Liver (tissue), 10 donors: ENCODE measurements at places on chromosomes 4 and X. TPM values are rescaled to one million over a fixed set of nuclear protein-coding genes. Genes with fewer than 3 reads are reported as not detected.

GRCh38 chr4:14165222-14165920, 537.8 kb upstream of the BOD1L1 start:
- DNase-seq = no peak

DNA sequence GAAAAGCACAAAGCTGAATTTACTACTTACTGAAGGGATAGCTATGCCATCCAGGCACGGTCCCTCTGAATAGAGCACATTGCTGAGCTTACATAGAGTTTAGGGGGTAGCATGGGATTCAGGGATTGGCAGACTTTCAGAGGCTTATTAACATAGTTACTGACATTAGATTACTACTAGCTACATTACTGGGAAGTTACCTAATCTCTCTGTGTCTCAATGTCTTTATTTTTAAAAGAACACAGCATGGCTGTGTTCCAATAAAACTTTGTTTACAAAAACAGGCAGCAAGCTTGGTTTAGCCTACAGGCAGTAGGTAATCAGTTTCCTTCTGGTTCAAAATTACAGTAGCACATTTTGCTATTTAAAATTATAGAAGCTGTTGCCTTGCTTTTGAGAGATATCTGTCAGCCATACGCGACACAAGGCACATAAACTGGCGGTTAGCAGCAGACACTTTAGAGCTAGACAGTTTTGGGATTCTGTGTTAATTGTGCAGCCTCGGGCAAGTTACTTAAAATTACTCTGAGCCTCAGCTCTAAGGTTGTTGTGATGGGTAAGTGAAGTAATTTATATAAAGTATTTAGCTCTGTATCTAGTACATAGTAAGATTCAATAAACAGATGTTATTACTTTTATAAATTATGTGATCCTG, 6.9 kb downstream of the KLHL8 start:
- no peak for DNase-seq

GRCh38 chr4:31234494-31234893, 514.3 kb downstream of the PCDH7 start:
- no peak for DNase-seq

- no peak for DNase-seq
These were observed 11.7 kb upstream of the FAT4 start for GRCh38 chr4:125303058-125303457.

DNA sequence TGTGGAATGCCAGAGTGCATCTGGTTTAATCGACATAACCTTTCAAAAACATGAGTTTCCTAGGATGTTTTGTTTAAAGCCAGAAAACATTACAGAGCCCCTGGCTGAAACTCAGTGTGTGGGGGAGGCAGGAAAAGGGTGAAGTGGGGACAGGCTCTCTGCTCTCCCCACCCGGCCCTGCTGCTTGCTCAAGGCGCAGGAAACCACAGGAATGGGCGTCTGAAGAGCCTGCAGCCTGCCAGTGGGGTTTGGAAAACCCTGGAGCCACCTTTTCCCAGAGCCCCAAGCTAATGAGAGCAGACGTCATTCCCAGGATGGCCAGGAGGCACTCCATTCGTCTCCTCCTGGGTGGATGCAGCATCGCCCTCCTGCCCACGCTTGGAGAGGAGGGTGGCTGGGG, 240.6 kb downstream of the AFAP1 start:
- no peak for DNase-seq

DNA sequence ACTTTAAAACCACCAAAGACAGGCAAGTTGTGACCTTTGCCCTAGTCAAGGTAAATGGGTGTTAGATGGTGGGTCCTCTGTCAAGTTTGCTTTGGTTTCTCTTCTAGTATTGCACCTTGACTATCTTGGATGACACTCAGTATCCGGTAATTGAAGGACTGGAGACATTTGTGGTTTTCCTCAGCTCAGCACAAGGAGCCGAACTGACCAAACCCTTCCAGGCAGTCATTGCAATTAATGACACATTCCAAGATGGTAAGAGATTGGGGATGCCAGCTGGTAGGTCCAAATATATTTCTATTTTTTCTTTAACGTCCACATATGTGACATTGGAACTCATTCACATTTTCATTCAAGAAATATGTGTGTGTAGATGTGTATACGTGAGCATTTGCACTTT, 69.3 kb upstream of the ANXA3 start:
- DNase-seq = no peak

- DNase-seq = no peak
These were observed 40.1 kb downstream of the SHOX start for GRCh38 chrX:670645-671044.

DNA sequence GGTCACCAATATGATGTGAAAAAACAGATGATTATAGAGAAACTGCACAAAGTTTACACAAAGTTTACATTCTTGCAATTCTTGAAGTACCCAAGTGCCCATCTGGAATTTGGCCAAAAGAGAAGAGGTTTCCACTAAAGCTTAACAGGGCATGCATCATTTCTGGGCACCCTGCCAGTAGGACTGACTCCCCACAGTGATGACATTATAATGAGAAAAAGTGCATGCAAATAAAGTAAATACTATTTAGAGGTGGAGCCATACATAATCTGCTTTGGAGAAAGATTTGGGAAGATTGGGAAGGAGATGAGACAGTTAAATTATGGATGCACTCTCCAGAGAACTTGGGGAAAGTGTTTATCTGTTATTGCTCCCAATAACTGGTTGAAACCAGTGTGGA, 93.7 kb upstream of the TRPC3 start:
- DNase-seq = no peak

HERC5 gene
- total RNA-seq = 2.8 TPM

USP27X gene
- total RNA-seq = 1.4 TPM

LRRC66 gene
- total RNA-seq = not detected
